ENCODE measurements at places on chromosomes 7 and 10. TPM values are rescaled to one million over a fixed set of nuclear protein-coding genes. Genes with fewer than 3 reads are reported as not detected.
A peak's percentile ranks its signal among the peaks of the same experiment; 100 is the strongest.

DNA sequence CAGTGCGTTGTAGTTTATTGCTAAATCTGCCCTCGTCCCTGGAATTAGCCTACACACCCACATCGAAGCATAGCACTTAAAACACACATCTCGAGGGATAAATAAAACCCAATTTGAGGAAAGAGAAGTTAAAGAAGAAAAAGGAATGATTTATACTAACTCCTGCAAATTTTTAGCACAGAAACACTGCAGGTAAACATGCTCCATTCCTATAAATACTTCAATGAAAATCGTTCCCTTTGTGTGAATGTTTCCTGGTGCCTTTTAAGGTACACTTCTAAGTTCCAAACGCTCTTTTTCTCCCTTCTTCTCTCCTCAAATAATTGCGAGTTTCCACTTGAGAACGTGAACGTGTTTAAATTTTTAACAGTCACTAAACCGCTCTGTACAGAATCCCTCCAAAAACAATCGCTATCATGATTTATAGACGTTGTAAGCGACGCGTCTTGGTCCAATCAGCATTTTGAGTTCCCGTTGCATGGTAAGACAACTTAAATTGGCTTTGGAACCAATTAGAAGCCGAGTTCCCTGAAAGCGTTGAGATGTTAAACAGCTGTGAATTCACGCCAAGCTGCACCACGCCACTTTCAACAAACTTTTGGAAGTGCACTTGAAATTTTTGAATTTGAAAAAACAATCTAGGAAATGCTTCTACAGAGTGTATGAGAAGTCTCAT is 12.5 kb upstream of the EBLN1 start:
- peak; percentile 38 for DNase-seq

DNA sequence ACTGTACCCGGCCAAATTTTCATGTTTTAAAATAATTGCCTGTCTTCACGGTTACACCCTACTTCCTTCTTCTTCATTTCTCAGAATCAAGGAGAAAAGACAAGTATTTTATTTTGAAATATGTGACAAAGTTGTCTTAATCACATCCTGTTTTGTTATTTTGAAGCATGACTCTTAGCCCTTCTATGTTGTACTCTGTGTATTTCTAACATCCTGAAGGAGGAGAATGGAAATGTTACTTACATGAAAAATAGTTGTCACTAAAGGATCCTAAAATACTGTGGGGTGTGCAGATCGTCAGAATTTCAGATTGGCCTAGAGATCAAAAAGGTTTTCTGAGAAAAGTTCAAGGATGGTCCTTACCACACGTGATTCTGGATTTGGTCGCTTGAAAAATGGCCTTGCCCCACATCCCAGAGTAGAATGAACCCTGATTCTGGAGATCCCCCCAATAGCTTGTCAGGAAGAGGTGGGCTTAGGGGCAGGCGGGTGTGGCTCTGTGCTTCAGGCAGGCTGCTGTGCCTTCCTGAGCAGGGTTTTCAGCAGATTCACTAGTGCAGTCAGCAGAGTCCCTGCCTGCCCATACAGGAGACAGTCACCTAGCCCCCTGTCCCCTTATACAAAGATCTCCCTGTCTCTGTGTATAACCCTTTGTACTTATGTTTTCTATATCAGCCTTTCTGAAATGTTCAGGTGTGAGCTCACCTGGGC is 8.6 kb downstream of the UPP1 start:
- no peak for DNase-seq

DNA sequence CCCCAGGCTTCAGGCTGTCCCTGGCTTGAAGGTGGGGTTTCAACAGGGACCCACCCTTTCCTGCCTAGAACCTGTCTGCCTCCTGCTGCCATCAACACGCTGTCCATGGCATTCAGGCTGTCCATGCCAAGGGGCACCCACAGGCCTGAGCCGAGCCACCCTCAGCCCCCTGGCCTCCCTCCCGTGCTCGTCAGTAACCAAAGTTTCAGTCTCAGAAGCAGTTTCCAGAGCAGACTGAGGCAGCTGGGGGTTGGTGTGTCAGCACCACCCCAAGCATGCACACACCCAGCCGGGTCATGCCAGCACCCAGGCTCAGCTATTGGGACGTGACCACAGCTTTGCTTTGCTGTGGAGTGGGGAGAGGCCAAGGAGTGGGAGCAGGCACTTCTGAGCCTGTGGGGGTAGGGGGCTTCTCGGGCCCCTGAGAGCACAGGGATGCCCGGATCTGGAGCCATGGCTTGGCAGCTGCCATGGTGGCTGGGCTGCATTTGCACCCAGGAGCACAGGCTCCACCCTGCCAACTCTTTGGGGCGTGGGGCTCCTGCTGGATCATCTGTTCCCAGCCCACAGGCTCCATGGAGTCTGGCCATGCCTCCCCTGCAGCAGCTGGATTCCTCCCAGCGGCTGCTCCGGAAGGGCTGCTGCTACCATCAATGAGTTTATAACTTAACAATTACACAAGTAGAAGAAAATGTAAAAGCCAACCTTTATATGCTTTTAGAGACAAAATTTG is 314.5 kb upstream of the SEMA3C start:
- no peak for DNase-seq

DNA sequence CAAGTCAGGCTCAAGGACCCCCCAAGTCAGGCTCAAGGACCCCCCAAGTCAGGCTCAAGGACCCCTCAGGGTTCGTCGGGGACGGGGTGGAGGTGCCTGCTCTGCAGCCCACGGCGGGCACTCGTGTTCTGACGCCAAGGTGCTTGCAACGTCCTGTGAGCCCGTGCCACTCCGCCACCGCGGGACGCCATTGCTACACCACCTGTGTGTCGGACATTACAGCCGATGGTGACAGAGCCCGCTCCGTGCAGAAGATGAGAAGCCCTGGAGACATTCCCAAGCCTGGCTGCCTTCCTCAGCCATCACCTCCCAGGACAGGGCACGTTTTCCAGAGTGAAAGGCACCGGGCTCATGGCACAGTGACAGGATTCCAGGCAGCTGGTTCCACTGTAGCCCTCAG is 97.7 kb upstream of the DNAAF5 start:
- DNase-seq: no peak

DNA sequence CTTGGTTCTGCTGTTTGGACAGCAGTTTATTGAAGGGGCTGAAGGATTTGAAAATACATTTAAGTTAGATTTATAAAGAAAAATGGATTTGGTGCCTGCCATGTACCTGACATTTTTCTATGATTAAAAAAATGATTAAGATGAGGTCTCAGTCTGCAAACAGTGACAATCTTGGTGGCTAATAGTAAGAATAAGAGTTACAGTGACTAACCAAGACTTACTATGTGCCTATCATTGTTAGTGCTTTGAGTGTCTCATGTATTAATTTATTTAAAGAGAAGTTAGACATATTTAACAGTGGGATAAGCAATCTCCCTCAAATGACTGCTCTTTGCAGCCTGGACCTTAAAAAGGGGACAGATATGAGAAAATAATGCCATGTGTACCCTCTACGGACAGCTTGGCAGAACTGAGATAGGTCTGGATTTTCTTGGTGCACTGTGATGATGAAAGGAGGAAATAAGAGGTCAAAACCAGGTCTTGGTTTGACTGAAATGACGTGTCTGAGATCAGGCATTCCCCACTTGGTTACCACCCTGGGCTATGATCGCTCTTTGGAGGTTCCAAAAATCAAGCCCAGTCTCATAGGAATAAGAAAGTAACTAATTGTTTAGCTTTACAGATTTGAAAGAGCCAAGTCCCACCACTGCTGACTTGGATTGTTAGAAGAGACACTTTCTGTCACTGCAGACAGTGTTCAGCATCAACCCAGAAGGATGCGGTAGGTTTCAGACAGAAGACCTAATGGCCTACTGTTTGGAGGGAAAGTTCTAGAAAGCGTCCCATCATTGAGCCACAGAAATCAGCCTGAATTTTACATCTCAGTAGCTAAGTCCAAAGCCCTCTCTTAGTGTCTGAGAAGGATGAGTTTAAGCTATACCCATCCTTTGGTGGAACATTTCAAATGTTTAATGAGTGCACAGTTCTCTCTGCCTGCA is 2.1 kb downstream of the CASP7 start:
- no peak for DNase-seq

GRCh38 chr7:101901661-101902491 is 84.5 kb downstream of the CUX1 start:
- DNase-seq: no peak

DNA sequence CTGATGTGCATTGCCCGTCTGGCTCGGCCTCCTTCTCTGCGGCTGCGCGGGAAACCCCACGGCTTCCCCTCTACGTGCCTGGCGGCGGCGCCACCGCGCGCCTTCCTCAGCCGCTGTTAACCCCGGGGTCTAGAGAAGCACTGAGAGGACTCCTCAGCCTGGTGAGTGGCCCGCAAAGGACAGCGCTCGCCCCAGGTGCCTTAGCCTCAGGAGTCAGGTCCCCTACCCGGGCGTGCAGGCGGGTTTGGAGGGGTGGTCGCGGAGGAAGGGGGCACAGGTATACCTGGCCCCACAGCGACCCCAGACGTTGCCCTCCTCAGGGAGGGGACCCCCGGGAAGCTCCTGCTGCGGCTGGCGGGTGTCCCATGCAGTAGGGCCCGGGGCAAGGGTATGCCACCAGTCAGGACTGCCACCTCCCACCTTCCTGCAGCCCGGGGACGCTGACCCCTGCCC is 51.0 kb downstream of the ARL5B start:
- DNase-seq: no peak

GRCh38 chr7:3438352-3438751 is 137.3 kb downstream of the SDK1 start:
- DNase-seq: no peak

DNA sequence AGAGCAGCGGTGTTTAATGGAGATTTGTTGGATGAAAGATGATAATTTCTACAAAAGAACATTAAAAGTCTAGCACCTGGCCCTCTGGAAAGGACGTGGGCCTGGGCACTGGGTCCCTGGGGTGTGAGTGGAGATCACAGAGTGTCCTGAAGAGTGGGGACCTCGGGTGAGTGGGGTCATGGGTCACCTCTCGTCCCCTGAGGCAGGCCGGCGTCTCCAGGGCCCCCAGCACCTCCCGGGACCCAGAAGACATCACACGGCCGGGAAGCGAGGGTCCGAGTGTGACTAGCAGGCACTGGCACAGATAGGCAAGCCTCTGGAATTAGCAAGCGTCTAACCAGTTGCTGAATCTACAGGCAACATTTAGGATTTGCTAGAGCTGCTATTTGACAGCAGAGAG is 257.2 kb downstream of the MAD1L1 start:
- DNase-seq: no peak

DNA sequence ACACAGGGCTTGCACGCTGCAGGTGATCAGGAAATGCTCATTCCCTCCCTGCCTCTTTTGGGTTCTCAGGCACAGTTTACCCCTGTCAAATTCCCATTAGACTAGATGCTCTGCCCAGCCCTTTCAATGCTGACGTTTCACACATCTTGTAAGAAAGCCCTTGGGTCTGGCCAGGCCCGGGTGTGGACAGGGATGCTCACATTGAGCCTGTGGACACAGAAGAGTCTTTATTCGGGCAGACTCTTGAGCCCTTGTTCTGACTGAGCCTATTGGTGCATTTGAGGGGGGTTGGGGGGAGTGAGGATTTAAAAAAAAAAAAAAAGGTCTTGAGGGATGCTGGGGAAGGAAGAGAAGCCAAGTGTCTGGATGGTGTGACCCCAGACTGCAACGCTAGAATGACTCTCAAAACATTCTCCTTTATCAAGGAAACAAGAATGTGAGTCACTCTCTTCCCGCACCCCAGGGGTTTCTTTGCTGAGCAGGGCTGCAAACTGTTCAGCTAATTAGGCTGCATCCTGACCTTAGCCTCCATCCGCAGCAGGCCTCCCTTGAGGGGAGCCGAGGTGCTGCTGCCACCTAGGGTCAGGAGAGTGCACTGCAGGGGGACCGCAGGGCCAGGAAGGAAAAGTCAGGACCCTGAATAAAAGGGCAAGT is 53.6 kb upstream of the TMEM72 start:
- peak; percentile 39 for DNase-seq

The AZGP1 gene
- not detected for total RNA-seq

The NUTM2B gene
- 1.7 TPM for total RNA-seq

All from naive thymus-derived CD4-positive, alpha-beta T cell (primary cell).